ENCODE measurements at places on chromosomes 6 and 20. TPM values are rescaled to one million over a fixed set of nuclear protein-coding genes. Genes with fewer than 3 reads are reported as not detected.

- no peaks in the 10 kb centered on the region for H3K4me1 ChIP-seq
- no peak overlapping the region for H3K4me3 ChIP-seq
- DNase-seq = no peak
- H3K27me3 ChIP-seq = peaks cover 11% of the 10 kb centered on the region
- no peak overlapping the region for H3K27ac ChIP-seq
- no peaks in the 10 kb centered on the region for H3K36me3 ChIP-seq
Observed at GRCh38 chr20:24761220-24762065, 187.6 kb upstream of the CST7 start.

DNA sequence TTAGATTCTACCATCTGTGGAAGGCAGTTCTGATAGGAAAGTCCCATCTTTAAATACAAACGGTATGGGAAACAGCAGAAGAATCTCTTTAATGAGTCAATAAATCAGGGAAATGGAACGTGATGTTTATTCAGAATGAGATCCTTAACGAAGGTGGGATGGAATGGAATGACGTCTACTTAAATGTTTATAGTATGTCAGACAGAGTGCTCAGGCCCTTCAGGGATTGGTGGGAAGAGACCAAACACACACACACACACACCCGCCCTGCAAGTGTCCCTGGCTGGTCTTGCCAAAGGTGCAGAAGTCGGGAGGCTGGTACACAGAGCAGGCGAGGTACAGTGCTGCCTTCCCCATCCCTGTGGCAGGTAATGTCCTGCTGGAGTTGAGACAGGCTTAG is 164.0 kb downstream of the FARS2 start:
- no peaks in the 10 kb centered on the region for H3K4me1 ChIP-seq
- DNase-seq = no peak
- H3K27ac ChIP-seq = no peak overlapping the region
- H3K4me3 ChIP-seq = no peak overlapping the region
- H3K27me3 ChIP-seq = no peaks in the 10 kb centered on the region

GRCh38 chr6:140979642-140980091 is 1153.1 kb upstream of the GJE1 start:
- H3K4me3 ChIP-seq = no peak overlapping the region
- H3K36me3 ChIP-seq = no peaks in the 10 kb centered on the region
- H3K27me3 ChIP-seq = no peaks in the 10 kb centered on the region
- no peaks in the 10 kb centered on the region for H3K4me1 ChIP-seq
- H3K27ac ChIP-seq = no peak overlapping the region

GRCh38 chr6:126307849-126308248 is 32.1 kb upstream of the CENPW start:
- DNase-seq = peak; percentile 46
- H3K36me3 ChIP-seq = no peaks in the 10 kb centered on the region
- H3K27me3 ChIP-seq = no peaks in the 10 kb centered on the region
- no peak overlapping the region for H3K4me3 ChIP-seq
- no peak overlapping the region for H3K27ac ChIP-seq
- H3K4me1 ChIP-seq = peaks cover 33% of the 10 kb centered on the region

Gene PGC
- not detected for total RNA-seq

GRCh38 chr6:135922746-135923145 is 71.2 kb downstream of the PDE7B start:
- H3K4me3 ChIP-seq = no peak overlapping the region
- DNase-seq = no peak
- H3K36me3 ChIP-seq = no peaks in the 10 kb centered on the region

Gene APOM
- total RNA-seq = 2.6 TPM

GRCh38 chr6:137893726-137894125 is 26.7 kb downstream of the TNFAIP3 start:
- H3K4me3 ChIP-seq = no peak overlapping the region
- H3K4me1 ChIP-seq = peaks cover 17% of the 10 kb centered on the region
- H3K27ac ChIP-seq = no peak overlapping the region
- no peaks in the 10 kb centered on the region for H3K36me3 ChIP-seq

DNA sequence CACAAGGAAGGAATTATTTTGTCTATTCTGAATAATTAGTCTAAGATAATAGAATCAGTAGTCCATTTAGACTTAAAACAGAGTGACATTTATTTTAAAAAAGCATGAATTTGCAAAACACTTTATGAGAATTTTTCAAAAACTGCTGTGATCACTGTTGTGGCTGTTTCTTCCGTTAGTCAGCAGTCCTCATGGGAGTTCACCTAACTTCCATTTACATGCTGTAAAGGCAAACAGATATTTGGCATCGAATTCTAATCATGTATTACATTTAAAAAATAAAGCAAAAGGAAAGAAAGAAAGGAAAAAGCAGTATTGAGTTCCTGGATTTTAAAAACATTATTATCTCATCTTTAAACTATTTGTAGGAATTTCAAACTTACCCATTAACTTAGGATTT is 111.8 kb downstream of the MTHFD1L start:
- H3K4me1 ChIP-seq = no peaks in the 10 kb centered on the region
- no peaks in the 10 kb centered on the region for H3K27me3 ChIP-seq
- DNase-seq = no peak
- no peak overlapping the region for H3K4me3 ChIP-seq
- H3K36me3 ChIP-seq = peaks cover 24% of the 10 kb centered on the region

DNA sequence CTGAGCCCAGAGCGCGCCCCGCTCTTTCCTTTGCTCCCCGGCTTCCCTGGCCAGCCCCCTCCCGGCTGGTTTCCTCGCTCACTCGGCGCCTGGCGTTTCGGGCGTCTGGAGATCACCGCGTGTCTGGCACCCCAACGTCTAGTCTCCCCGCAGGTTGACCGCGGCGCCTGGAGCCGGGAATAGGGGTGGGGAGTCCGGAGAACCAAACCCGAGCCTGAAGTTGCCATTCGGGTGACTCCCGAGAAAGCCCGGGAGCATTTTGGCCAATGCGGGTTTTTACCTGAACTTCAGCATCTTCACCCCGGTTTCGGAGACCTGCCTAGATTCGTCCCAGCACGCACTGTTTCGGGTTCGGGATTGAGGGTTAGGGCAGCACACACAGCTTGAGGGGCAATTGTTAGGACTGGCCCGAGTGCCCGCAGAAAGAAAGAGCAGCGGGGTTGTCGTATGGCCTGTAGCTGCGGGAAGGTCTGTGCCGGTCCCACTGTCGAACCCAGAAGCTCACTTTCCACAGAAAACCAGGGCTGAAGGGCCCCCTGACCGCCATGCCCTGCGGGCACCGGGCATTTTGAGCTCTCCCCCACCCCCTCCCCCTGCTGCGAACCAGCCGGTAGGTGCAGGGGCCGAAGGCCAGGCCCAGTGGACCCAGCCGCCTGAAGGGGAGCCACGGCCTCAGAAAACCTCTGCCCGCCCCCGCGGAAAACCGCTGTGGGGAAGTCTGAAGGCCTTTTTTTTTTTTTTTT is 2.1 kb downstream of the FOXP4 start:
- H3K36me3 ChIP-seq = peaks cover 33% of the 10 kb centered on the region
- peak overlapping the region; percentile 81 for H3K4me3 ChIP-seq
- peaks cover 11% of the 10 kb centered on the region for H3K4me1 ChIP-seq

- H3K4me1 ChIP-seq = peaks cover 7% of the 10 kb centered on the region
- no peak overlapping the region for H3K27ac ChIP-seq
- no peak for DNase-seq
- no peak overlapping the region for H3K4me3 ChIP-seq
Observed at GRCh38 chr6:3623451-3624249, 127.9 kb downstream of the PXDC1 start.

Gene FRS3
- 5.0 TPM for total RNA-seq

- no peak for DNase-seq
- no peak overlapping the region for H3K27ac ChIP-seq
- no peak overlapping the region for H3K4me3 ChIP-seq
- H3K27me3 ChIP-seq = no peaks in the 10 kb centered on the region
- peaks cover 25% of the 10 kb centered on the region for H3K4me1 ChIP-seq
Observed at GRCh38 chr20:46358346-46359058, 47.9 kb downstream of the ELMO2 start.

GRCh38 chr6:45728674-45729073 is 287.0 kb downstream of the CLIC5 start:
- no peaks in the 10 kb centered on the region for H3K4me1 ChIP-seq
- H3K27me3 ChIP-seq = peaks cover 43% of the 10 kb centered on the region
- no peak overlapping the region for H3K27ac ChIP-seq
- no peaks in the 10 kb centered on the region for H3K36me3 ChIP-seq

DNA sequence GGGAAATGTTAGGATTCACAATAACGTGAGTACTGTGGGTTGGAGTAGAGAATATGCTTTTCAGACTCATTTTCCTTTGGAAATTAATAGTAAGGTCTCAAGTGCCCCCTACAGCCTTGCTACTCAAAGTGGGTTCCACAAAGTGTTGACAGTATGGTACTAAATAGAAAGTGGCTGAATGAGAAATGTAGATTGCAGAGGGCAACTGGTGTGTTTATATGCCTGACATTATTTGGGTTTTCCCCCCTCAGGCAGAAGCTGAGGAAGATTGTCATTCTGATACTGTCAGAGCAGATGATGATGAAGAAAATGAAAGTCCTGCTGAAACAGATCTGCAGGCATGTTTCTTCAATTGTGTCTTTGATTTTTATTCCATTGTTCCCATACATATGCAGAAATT is 5.6 kb downstream of the FBXO9 start:
- H3K4me1 ChIP-seq = peaks cover 8% of the 10 kb centered on the region
- no peak for DNase-seq
- H3K36me3 ChIP-seq = peaks cover 20% of the 10 kb centered on the region
- no peak overlapping the region for H3K4me3 ChIP-seq
- no peaks in the 10 kb centered on the region for H3K27me3 ChIP-seq

DNA sequence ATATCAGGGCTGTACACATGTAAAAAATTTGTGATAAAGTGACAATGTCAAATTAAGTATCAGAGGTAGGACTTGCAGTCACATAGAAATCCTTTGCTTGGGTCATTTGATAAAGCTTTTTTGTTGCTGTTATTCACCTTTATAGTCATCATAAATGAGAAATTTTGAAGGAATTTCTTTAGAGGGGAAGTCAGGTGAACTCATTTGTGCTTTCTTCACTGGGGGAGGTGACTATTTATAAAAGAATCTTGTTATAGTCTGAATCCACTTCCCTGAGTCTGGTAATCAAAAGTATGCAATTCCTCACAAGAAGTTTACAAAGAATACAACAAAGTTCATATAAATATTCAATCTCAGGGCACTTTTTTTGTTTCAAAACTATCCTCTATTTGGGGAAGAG is 47.7 kb downstream of the FRK start:
- H3K36me3 ChIP-seq = peaks cover 10% of the 10 kb centered on the region
- H3K4me1 ChIP-seq = peaks cover 83% of the 10 kb centered on the region
- peak overlapping the region; percentile 98 for H3K27ac ChIP-seq

GRCh38 chr20:63309261-63310071 is 16.5 kb downstream of the COL20A1 start:
- no peak overlapping the region for H3K27ac ChIP-seq
- no peak overlapping the region for H3K4me3 ChIP-seq
- H3K36me3 ChIP-seq = peaks cover 5% of the 10 kb centered on the region
- H3K27me3 ChIP-seq = peaks cover 90% of the 10 kb centered on the region
- no peaks in the 10 kb centered on the region for H3K4me1 ChIP-seq

Gene MATN4
- total RNA-seq = 0.17 TPM

GRCh38 chr6:2945153-2945452 is 26.3 kb downstream of the SERPINB6 start:
- DNase-seq = no peak
- no peak overlapping the region for H3K4me3 ChIP-seq
- H3K36me3 ChIP-seq = no peaks in the 10 kb centered on the region
- no peak overlapping the region for H3K27ac ChIP-seq
- H3K27me3 ChIP-seq = no peaks in the 10 kb centered on the region
- no peaks in the 10 kb centered on the region for H3K4me1 ChIP-seq

DNA sequence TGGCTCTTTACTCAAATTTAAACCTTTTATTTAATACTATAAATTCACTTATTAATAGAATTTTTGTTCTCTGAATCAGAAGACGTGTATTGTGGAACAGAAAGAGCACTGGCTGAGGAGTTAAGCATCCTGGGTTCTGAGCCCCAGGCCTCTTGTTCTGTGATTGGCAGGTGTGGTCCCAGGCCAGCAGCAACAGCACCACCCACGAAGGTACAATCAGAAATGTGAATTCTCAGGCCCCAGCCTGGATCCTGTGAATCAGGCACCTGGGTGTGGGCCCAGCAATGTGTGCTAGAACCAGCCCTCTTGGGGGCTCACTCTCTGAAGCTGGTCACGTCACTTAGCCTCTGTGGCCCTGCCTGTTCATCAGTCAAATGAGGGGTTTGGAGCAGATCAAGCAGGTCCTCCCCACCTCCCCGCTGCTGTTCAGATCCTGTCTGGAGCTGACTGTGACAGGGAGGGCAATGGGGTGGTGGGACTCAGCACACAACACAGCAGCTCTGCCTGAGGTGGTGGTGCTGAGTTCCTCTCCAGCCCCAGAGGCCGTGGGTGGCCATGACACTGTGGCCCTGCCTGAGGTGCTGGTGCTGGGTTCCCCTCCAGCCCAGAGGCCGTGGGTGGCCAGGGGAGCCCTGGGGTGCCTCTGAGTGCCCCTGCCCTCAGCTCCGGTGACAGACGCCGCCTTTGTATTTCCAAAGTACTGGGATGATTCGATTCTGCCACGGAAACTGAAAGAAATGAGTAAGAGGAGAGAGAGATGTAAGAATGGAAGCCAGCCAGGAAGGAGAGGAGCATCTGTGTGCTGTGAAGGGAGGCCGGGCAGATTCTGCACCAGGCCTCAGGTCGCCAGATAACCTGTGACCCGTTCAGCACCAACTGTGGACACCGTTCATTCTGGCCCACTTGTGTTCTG is 41.6 kb upstream of the FRMD1 start:
- H3K27ac ChIP-seq = no peak overlapping the region
- DNase-seq = no peak
- H3K4me3 ChIP-seq = no peak overlapping the region
- no peaks in the 10 kb centered on the region for H3K36me3 ChIP-seq
- no peaks in the 10 kb centered on the region for H3K4me1 ChIP-seq
- H3K27me3 ChIP-seq = peaks cover 29% of the 10 kb centered on the region

- H3K4me1 ChIP-seq = no peaks in the 10 kb centered on the region
- H3K27ac ChIP-seq = no peak overlapping the region
- peaks cover 70% of the 10 kb centered on the region for H3K27me3 ChIP-seq
- H3K36me3 ChIP-seq = no peaks in the 10 kb centered on the region
- DNase-seq = no peak
- H3K4me3 ChIP-seq = no peak overlapping the region
Observed at GRCh38 chr6:12761376-12762115, 45.0 kb downstream of the PHACTR1 start.

DNA sequence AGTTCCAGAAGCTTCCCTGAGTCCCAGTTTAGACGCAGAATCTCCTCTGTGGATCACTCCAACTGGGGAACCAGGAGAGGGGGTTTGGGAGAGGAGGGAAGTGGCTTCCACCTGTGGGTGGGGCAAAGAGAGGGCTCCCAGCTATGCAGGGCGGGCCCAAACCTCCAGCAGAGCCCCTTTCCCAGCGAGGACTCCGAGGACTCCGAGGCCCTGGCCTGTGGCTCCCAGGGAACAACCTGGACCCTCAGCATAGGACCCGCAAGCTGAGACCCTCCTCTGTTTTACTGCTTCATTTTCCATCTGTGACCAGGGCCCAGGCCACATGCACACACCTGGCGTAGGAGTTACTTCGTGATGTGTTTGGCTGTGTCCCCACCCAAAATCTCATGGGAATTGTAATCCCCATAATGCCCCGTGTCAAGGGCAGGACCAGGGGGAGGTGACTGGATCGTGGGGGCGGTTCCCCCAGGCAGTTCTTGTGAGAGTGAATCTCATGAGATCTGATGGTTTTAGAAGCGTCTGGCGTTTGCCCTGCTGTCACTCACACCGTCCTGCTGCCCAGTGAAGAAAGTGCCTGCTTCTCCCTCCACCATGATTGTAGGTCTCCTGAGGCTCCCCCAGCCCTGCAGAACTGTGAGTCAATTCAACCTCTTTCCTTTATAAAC is 27.9 kb downstream of the NTSR1 start:
- H3K4me3 ChIP-seq = no peak overlapping the region
- peaks cover 9% of the 10 kb centered on the region for H3K36me3 ChIP-seq
- peaks cover 63% of the 10 kb centered on the region for H3K27me3 ChIP-seq
